GM12878 (cell line): ENCODE measurements at places on chromosomes 6 and 20.
A peak's percentile ranks its signal among the peaks of the same experiment; 100 is the strongest.

DNA sequence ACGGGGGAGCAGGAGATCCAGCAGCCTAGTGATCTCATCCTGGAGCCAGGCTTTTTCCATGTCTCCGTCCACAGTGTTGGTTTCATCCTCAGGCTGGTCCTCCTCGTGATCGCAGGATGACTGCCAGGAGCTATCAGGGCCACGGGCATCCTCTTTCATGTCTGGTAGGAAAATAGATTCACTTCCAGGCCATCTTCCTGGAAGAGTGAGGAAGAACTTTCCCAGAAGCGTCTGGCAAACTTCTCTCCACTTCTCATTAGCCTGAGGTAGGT is 15.3 kb upstream of the SLC9A8 start:
- no peak for DNase-seq

DNA sequence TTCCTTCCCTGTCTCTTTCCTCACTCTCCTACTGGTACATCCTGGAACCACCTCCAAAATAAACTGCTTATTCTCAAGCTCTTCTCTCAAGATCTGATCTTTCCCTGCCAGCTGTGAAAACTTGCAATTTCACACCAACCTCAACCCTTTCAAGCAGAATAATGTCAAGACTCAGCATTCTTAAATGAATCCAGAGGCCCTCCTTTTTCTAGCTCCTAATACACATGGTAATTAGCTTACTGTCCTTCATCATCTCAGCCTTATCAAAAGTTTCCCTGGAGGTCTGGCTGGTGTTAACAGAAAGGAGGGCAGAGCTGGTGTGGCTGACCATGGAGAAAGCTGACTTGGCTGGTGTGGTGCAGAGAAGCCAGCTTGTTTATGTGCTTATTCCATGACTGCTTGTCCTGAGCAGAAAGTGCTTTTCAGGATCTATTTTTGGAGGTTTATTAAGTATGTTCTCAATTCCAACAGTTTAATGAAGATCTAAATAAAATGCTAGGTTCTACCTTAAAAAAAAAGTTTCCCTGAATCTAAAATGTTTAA is 50.5 kb downstream of the CFAP61 start:
- no peak for DNase-seq

- no peak for DNase-seq
Observed at GRCh38 chr20:35985806-35986205, 17.4 kb downstream of the CNBD2 start.

- no peak for DNase-seq
Observed at GRCh38 chr20:21342656-21343345, 39.7 kb downstream of the XRN2 start.

GRCh38 chr6:35049900-35050756 is 91.0 kb downstream of the TCP11 start:
- DNase-seq, result no peak

DNA sequence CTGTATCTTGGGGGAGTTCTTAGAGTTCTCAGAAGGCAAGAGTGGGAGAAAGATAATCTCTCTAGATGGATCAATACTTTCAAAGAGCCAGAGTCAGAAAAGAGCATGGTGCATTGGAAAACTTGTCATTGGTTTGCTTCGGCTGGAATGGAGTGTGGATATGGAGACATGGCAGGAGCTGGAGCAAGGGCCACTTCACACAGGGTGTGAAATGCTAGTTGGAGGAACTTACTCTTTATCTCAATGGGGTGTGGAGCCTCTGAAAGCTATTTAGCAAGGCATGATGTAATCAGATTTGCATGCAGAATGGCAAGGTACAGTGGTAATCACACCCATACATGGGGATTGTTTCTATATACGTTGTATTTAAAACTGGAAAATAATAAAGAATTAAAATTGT is 31.5 kb upstream of the PAQR8 start:
- no peak for DNase-seq

- no peak for DNase-seq
Observed at GRCh38 chr6:138970856-138971425, 17.1 kb downstream of the REPS1 start.

GRCh38 chr6:10373642-10374359 is 41.1 kb downstream of the TFAP2A start:
- no peak for DNase-seq

GRCh38 chr6:155050311-155050710 is 55.2 kb downstream of the TIAM2 start:
- peak; percentile 27 for DNase-seq

DNA sequence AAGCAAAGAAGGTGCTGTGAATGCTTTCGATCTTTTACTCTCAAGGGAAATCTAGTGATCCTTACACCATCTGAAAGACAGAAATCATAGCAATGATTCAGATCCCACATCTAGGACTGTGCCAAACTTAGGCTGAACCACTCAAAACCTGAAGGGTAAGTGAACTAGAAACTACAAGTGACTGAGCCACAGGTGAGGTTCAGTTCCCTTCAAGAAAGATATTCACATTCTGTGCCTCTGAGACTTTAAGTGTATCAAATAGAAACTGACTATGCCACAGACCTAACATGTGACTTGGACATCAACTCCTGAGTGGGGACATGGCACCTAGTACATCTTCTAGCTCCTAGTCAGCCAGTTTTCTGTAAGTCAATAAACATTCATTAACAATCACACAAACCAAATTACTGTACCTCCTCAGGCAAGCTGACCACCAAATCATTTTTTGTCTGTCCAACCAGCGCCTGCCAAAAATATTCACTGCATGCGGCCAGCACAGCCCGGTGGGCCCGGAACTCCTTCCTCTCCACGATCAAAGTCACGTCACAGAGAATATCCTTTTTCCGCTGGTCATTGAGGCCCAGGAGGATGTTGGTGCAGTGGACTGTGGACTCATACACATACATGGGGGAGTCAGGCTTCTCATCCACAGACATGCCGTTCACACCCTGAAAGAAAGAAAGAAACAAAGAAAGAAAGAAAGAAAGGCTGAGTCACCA is 114.1 kb downstream of the GJA10 start:
- DNase-seq, result peak; percentile 11

DNA sequence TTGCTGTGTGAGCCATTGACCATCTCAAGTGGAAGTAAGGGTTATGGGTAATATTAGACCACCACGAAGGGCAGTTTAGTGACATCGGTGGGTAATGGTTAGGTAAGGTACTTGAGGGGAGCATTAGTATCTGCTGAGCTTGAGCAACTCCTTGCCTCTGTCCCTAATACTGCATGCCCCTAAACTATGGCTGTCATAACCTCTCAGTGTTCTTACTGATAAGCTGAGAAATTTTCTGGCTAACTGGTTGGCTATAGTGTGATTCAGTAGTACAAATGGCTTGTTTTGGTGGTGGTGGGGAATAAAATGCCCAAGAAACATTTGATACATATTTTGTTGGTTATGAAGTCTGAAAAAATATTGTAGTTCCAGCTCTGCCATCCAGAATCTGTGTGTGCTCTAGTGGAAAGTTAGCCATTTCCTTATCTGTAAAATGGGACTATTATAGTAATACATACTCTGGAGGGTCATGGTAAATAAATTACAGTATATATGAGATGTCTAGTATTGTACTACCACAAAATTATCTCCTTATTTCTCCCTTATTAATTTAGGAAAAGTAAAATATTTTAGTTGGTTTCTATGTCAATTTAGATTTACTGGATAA is 113.1 kb downstream of the NCOA3 start:
- DNase-seq, result no peak

DNA sequence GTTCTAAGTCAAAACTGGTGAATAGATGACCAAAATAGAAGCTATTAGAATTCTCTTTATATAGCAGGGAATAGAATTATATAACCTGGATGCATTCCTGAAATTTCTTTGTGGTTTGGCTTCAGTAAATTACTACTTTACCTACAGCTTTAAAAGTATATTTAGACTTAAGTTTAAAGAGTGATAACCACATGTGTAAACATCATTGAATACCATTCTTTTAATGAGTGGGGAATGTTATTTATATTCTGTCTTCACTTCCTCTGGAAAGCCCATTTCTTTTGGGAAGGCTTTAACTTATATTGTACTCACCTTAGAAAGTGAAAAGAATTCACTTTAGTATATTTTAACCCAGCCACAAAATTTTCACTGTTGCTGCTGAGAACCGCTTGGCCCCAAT is 39.1 kb downstream of the PLEKHG1 start:
- no peak for DNase-seq

DNA sequence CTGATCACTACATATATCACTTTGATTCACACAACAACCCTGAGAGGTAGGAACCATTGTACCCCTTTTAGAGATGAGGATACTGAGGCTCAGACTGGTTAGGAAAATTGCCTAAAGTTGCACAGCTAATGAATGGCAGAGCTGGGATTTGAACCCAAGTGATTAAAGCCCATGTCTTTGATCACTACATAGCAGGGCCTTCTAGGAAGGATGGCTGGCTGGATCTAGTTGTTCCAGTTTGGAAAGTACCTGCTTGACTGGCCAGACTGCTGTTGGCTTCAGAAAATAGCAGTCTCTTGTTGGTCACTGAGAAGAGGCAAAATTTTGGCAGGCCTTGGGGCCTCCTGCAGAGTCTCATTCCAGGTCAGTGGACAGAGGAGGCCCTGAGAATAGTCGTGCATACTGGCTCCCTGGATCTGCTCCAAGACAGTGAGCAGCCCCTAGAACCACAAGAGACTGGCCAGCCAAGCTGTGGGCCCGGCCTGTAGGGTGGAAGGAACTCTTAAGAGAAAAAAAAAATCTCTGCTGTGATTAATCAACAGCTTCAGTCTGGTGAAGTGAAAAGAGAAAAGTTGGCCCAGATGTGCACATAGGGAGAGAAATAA is 17.5 kb downstream of the PPARD start:
- no peak for DNase-seq

DNA sequence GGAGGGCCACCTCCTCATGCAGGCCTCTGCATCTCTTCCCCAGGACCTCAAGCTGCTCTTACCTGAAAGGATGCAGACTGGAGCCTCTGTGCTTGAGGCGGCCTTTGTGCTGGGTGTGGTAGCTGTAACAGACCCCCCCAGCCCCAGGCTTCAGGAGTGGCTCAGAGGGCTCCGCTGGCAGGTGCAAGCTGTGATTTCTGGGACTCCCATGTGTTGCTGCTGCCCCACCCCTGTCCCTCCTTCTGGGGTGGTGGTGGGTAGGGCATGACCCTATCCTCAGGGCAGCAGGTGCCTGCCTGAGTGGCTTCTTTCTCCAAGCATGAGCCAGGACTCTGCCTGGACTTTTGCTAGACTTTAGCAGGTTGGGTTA is 121.2 kb downstream of the SULF2 start:
- no peak for DNase-seq

DNA sequence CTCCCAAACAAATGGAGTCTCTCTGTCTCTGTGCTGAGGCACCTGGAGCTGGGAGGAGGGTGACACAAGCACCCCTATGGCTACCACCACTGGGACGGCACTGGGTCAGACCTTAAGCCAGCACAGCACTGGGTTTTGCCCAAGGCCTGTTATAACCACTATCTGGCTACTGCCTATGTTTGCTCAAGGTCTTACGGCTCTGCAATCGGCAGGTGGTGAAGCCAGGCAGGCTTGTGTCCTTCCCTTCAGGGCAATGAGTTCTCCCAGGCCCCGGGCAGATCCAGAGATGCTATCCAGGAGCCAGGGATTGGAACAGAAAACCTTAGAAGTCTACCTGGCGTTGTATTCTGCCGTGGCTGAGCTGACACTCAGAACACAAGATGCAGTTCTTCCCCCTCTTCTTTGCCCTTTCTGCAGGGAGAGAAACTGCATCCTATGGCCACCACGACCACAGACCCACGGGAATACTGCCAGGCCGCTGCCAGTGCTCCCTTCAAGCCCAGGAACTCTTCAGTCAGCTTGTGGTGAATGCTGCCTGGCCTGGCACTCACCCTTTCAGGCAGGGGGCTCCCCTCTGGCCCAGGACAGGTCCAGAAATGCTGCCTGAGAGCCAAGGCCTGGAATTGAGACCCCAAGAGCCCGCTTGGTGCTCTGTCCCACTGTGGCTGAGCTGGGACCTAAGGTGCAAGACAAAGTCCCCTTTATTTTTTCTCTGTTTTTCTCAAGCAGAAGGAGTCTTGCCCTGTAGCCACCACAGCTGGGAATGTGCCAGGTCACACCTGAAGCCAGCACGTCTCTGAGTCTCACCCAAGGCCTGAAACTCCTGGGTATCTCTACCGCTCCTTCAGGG is 67.0 kb upstream of the FRMD1 start:
- DNase-seq, result no peak

- no peak for DNase-seq
Observed at GRCh38 chr6:124669713-124670480, 292.3 kb upstream of the RNF217 start.

DNA sequence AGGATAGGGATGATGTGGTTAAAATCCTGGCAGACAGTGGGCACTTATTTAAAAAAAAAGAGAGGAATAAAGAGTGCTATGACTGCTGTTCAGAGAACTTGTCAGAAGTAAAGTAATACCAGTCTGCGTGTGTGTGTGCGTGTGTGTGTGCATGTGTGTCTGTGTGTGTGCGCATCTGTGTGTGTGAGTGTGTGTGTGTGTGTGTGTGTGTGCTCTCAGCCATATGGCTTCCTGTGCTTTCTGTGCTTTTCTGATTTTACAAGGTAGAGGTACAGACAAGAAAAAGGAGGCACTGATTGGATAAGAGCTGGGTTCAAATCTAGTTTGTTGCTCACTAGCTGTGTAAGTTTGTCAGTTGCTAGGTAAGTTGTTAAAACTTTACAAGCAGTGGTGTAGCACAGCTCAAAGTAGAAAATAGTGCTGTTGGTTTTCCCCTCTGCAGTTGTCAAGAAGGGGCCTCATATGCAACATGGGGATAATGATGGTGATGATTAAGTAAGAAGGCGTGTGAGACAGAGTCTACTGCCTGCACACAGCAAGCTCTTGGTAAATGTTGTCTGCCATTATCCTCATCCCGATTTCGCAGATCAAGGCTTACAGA is 155.3 kb upstream of the ZNF217 start:
- DNase-seq, result no peak

DNA sequence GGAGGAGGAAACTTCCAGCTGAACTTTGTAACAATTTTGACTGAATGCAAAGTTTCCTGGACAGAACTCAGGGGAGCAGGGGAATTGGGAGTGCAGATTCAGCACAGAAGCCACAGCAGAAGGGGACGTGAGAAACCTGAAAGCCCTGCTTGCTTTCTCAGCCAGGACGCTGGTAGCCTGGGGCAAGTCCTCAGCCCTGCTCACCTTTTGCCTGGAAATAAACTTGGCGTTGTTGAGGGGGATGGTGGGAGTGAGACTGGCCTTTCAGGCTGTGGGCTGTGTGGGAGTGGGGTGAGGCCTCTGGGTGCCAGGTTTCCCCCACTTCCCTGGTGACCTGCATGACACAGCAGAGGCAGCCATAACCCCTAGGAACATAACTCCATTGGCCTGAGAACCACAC is 238.1 kb upstream of the HS3ST5 start:
- DNase-seq, result no peak

DNA sequence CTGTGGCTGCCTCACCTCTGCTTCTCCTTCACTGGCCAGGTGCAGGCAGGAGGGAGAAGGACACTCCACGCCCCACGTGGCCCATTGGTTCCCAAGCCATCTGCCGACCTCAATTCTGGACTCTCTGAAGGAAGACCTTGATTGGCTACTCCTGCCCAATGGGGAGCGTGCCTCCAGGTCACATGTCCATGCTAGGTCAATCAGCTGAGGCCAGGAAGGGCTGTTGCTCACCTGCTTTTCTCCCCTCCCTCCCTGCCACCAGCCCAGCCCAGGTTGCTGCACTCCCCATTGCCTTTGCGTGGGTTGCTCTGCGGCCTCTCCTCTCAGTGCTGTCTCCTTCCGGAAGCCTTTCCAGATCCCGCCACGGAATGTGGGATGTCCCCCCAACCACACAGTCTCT is 21.9 kb upstream of the CDH4 start:
- no peak for DNase-seq

- DNase-seq, result no peak
Observed at GRCh38 chr6:33019372-33019771, 10.0 kb upstream of the HLA-DOA start.
